Fibroblast of villous mesenchyme (primary cell): ENCODE measurements at places on chromosomes 7 and 10.

GRCh38 chr10:48655411-48656240, 29.0 kb upstream of the WDFY4 start:
- peak; percentile 55 for DNase-seq

- DNase-seq: peak; percentile 62
These were observed 163.3 kb upstream of the PRKCQ start for GRCh38 chr10:6743291-6743849.

DNA sequence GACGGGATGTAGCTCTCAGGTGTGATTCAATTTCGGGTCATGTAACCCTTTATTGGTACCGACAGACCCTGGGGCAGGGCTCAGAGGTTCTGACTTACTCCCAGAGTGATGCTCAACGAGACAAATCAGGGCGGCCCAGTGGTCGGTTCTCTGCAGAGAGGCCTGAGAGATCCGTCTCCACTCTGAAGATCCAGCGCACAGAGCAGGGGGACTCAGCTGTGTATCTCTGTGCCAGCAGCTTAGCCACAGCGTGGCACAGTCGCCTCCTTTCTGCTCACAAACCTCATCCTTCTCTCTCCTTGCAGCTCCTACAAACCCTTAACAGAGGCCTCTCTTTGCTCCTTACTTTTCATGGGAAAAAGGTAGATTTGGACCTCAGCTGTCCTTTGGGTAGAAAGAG, 197.5 kb upstream of the PRSS58 start:
- no peak for DNase-seq

- DNase-seq: no peak
These were observed 85.1 kb downstream of the C10orf90 start for GRCh38 chr10:126585249-126586017.

DNA sequence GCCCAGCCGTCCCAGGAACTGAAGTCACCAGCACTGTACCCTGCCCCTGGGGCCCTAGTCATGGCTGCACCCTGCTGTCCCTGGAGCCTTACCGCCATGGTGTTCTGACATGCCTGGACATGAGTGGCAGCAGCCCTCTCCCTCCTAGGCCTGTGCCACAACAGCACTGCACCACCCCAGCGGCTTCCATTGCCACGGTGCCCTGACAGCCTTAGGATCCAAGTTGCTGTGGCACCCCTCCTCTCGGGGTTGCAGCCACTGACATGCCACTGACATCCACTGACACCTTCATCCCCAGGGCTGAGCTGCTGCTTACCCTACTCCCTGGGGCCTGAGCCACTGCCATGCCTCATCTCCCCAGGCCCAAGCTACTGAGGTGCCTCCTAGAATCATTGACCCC, 39.6 kb upstream of the SHH start:
- DNase-seq: no peak

DNA sequence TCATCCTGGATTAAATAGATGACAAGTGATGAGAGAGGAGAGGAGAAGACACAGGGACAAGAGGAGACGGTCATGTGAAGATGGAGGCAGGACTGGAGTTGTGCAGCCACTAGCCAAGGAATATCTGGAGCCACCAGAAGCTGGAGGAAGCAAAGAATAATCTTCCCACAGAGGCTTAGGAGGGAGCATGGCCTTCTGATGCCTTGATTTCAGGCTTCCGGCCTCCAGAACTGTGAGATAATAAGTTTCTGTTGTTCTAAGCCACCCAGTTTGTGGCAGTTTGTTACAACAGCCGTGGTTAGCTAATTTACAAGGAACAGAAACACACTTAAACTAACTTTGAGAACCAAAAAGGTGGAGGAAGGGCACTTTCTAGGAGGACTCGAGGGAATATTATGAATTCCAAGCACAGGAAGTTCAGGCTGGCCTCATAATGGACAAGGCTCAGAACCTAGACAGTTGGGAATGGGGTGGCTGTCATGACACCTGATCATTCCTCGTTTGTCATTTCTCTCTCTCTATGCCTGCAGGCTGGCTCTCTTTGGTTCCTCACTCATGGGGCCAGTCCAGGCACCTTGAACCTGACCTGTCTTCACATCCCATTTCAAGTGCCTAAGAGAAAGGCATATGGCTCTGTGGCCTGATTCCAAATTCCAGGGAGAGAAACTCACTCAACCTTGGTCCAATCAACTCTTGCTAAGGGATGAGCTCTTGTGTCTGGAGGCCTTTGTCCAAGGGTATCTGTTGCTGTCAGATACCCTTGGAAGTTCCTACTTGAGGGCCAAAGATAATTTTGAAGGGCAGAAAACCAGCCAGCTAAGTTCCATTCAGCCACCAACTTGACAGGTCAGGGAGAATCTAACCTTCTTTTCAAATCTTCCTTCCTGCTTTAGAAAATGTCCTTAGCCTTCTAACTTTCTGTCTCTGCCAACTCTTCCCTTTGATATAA, 33.5 kb upstream of the PDZD8 start:
- DNase-seq: no peak

DNA sequence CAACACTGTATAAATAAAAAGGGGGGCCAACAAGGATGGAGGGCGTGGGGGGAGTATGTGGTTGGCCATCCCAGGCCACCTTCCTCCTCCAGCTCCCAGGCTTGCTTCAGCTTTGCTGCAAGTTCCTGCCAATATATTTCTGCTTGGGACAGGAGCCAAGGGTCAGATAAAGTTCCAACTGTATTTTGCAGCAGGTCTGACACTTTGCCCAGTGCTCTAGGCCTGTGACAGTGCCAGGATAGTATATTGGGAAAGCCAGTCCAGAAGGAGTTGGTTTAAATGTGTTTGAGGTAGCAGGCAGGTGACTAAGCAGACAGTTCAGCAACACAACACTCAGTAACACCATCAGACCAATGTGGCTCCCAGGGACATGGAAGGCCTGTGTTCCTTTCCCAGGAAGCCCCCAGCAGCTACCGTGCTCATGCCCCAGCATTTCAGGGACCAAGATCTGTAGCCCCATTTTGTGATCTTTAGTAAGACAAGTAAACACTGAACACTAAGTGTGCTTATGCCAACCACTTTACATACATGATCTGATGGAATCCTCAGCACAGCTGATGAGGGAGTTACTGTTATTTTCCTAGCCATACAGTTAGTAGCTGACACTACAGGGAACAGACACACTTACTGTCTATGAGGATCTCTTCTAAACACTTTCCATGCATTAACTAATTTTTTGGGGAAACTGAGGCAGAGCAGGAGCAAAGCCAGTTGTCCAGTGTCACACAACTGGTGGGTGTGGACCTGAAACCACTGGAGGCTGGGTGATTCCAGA, 38.9 kb downstream of the DNAJB12 start:
- peak; percentile 64 for DNase-seq

DNA sequence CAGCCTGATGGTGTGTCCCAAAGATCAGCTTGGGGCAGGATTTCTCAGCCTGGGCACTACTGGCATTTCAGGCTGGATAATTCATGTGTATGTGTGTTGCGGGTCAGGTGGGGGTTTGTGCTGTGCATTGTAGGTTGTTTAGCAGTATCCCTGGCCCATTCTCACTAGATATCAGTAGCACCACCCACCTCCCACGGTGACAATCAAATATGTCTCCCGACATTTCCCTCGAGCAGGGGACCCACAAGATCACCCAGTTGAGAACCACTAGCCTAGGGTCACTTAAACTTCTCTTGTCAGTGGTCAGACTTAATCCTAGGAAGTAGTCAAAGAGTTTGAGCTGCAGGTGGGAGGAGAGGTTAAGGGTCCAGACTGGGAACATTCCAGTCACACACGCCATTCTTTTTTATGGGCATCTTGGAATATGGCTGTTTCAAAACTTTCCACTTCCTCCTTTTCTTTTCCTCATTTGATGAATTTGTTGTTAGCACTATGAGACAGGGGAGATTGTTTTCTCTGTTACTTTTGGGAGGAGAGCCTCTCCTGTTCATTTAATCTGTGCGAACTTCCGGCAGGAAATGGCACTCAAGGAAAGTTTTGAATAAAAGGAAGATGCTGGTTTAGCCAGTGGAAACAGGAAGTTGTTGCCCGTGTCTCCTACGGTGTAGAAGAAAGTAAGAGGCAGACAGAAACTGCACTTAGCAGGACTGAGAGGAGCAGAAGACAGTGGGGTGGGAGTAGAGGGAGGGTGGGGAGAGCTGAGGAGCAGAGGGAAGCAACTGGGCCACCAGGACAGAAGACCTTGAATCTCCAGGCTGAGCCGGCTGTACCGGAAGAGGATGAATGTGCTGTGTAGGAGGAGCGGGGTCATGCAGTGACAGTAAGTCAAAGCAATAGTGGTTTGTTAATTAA, 17.6 kb upstream of the EXOC6 start:
- DNase-seq: no peak

- no peak for DNase-seq
These were observed 17.6 kb downstream of the ITGB8 start for GRCh38 chr7:20348125-20348807.

DNA sequence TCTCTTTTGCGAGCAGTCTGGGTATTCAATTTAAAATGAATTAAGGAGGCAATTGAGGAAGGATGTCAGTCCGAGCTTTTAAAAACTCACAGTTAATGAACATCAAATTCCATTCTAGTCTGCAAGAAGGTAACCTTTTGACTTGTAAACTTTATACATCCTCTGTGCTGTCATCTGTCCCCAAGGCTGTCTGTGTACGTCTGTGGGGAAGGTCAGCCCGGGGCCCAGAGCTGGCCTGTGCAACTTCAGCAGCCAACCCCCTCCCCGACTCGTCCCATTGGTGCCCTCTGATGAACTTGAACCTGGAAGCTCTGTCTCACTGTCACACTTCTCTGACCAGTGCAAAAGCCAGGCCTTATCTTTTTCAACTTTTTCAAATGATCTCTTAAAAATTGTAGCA, 80.3 kb downstream of the CCDC3 start:
- DNase-seq: no peak

- DNase-seq: no peak
These were observed 199.8 kb upstream of the LYZL1 start for GRCh38 chr10:29089091-29089490.

- no peak for DNase-seq
These were observed 26.7 kb downstream of the ELAPOR2 start for GRCh38 chr7:87032604-87033339.

- no peak for DNase-seq
These were observed 18.2 kb downstream of the TLL2 start for GRCh38 chr10:96495544-96495943.

GRCh38 chr10:38143587-38143986, 49.5 kb downstream of the ZNF37A start:
- peak; percentile 40 for DNase-seq

- peak; percentile 57 for DNase-seq
These were observed 121.2 kb upstream of the PITRM1 start for GRCh38 chr10:3293581-3294431.

DNA sequence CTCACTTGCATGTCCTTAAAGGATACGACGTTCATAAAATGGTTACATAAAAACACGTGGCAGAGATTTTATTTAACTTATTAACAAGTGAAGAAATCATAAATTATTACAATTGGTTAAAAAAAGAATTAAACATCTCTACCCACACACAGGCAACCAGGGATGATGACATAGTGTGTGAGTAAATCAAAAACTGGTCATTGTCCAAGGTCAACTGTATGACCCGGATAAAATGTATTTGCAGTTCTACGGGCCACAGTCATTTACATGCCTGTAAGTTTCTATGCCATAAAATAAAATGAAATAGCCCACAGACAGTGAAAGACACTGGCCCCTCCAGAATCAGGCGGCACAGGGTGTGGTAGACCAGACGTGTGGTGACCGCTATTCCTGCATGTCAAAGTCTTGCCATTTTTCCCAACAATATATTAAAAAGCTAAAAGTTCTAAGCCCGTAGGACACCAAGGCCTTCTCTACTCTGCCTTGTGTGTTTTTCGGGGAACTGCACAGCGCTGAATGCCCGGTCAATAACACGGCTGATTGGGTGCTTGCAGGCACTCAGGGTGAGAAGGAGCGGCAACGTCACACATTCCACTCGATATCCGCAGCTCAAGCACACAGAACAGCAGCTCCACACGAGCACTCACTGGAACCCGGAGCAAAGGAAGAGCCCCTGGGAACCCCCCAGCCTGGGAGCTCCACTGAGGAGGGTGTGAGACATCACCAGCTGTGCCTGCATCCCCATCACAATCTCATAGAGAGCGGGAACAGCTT, 143.3 kb upstream of the PPP2R2D start:
- no peak for DNase-seq

DNA sequence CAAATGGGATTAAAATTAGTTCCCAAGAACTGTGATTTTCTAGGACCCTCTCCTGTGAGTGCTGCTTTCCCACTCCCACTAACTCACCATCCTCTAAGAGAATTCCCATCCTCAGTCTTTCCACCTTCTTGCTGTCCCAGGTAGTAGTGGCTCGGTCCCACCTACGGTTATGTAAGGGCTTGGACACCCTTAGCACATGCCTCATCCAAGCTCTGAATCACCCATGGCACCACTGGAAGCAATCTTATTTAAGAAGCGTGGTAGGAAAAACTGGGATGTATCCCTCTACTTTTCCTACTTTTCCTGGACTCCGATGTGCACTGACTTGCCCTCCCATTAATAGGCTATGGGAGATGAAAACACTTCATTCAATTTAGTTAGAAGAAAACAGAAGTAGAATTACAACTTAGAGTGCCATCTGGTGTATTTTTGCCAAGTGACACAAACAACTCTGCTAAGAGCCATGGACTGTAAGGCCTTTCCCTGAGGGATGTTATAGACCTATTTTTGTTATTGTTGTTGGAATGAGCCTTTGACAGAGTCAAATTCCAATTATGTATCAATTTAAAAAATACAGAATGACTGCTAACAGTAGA, 13.7 kb upstream of the ANKRD22 start:
- no peak for DNase-seq

- no peak for DNase-seq
These were observed 18.5 kb upstream of the FAM133B start for GRCh38 chr7:92608380-92609322.

DNA sequence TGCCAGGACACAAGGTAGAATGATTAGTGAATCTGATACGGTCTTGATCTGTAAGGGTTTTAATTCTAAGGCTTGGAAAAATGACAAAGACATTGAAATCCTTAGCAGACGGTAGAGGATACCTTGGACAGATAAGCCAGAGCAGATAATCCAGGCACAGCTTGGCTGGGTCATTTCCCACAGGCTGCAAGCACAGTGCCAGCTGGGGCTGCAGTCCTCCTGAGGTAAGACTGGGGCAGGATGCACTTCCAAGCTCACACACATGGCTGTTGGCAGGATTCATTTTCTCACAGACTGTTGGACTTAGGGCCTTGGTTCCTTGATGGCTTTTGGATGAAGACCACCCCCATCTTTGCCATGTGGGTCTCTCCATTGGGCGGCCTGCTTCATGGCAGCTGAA, 63.2 kb upstream of the BMPER start:
- DNase-seq: no peak
